ENCODE measurements at places on chromosomes 3 and 15.

- DNase-seq: no peak
Observed at GRCh38 chr15:94185547-94186236, 45.7 kb upstream of the MCTP2 start.

DNA sequence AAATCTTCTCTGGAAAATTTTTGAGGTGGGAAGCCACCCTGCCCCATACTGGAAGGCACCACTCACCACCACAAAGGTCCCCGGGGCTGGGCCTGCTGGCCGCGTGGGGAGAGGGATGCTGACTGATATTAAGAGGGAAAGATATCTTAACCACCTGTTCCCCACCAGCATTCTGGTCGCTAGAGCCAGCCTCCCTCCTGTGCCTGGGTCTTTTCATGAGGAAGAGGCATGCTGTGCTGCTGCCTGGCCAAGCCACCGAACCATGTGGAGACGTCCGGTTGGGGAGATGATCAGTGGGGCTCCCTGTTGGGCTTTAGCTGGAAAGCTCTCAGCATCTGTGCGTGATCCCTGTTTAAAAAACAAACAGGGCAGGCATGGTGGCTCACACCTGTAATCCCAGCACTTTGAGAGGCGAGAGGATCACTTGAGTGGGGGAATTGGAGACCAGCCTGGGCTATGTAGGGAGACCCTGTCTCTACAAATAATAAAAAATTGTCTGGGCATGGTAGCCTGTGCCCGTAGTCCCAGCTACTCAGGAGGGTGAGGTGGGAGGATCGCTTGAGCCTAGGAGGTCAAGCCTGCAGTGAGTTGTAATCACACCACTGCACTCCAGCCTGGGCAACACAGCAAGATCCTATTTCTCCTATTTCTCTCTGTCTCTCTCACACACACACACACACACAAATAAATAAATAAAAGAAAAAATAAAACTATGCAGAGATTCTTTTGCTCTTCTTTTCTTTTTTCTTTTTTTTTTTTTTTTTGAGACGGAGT is 1.0 kb downstream of the KLHL18 start:
- DNase-seq: peak; percentile 3

- no peak for DNase-seq
Observed at GRCh38 chr3:161599697-161600096, 103.1 kb downstream of the OTOL1 start.

DNA sequence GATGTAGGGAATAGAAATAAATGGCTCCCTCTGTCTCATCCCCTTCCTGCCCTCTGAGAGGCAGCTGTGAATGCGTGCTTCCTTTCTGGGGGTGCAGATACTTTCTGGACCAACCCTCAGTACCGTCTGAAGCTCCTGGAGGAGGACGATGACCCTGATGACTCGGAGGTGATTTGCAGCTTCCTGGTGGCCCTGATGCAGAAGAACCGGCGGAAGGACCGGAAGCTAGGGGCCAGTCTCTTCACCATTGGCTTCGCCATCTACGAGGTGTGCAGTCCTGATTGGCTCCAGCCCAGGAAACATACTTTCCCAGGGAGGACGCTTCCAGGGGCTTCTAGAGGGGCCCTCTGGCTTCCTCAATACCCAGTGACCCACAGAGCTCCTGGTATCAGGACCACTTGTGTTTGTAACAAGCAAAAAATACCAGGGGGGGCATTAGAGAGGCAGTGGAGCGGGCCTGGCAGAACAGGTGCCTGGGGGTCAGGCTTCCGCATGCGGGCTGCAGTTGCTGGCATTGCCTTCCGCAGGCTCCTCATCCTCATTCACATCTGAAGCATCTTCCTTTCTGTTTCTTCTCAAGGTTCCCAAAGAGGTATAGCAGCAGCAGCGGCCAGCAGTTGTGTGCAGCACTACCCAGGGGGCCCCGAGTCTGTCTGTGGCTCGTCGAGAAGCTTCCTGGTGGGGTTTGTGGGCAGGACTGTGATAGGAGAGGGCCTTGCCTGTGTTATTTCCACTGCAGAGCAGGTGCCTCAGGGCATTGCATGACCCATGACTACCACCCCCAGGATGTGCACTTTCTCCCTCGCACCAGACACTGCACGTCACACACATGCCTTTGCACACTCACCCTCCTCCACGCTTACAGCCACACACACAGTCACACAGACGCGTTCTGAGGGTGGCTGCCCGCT is 42.5 kb downstream of the CAPN3 start:
- no peak for DNase-seq

DNA sequence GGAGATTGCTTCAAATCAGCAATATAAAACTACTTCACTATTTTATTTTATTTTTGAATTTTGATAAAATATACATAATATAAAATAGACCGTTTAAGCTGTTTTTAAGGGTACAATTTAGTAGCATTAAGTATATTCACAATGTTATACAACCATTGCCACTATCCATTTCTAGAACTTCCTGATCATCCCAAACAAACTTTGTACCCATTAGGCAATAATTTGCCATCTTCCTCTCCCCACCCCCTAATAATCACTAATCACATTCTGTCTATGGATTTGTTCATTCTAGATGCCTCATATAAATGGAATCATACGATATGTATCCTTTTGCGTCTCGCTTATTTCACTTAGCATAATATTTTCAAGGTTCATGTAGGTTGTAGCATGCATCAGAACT is 28.9 kb downstream of the FANCD2 start:
- no peak for DNase-seq

DNA sequence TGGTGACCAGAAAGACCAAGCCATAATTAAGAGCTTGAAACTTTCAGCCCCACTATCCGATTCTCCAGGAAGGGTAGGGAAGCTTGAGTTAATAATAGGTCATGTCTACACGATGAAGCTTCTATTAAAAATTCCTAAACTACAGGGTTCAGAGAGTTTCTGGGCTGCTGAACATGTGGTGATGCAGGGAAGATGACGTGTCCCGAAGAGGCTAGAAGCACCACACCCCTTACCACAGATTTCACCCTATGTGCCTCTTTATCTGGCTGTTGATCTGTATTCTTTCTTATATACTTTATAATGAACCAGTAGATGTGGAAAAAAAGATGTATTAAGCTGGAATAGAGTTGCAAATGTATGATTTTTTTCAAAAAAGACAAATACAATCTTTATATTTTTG is 473.4 kb downstream of the NLGN1 start:
- DNase-seq: no peak

- no peak for DNase-seq
Observed at GRCh38 chr3:129777806-129778205, 115.7 kb downstream of the TMCC1 start.

DNA sequence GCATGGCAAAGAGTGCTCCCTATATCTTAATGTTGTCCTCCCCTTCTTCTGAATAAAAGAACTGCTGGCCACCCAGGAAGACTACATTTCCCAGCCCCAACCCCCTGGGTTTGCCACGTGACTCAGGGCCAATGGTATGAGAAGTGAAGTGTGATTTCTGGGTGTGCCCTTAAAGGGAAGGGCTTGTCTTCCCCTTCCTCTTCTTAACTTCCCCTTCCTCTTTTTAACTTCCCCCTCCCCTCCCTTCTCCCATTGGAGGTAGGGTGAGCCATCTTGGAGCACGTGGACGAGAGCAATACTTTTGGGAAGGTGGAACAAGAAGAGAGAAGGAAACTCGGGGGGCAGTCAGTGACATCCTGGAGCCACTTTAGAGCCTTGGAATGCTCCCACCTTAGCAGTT is 6.8 kb upstream of the KBTBD12 start:
- no peak for DNase-seq

DNA sequence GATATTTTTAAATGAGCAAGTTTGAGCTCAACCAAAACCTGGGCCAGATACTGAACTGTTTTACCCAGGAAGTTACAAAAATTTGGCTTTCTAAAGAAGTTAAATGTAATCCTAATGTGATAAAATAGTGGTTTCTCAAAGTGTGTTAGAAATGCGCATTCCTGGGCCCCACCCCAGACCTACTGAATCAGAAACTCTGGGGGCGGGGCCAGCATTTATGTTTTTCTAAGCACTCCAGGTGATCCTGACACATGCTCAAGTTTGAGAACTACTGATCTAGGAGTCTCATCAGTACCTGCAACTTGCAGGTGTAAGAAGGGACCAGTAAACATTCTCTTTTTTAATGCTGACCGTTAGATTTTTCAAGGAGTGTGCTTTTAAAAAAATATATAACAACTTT is 190.6 kb downstream of the VPS13C start:
- DNase-seq: no peak

DNA sequence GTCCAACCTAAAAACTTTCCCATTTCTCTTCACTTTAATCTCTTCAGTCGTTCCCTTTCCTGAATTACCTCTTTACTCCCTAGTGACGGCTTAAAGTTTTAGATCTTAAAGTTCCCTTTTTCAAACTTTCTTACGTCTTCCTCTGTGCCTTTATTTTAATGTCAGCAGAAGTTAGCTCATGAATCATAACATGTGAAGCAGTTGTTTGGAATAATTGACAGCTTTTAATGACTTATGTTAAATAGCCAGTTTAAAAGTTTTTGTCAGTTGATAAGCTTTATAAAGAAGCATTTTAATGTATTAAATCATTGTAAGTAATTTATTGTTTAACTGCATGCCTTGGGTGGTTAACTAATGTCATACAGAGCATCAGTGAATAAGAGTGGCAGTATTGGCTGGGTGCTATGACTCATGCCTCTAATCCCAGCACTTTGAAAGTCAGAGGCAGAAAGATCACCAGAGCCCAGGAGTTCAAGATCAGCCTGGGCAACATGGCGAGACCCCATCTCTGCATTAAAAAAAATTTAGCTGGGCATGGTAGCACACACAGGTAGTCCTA is 33.9 kb downstream of the PIK3CA start:
- DNase-seq: no peak

GRCh38 chr15:90512981-90513380 is 16.7 kb upstream of the CRTC3 start:
- DNase-seq: no peak

DNA sequence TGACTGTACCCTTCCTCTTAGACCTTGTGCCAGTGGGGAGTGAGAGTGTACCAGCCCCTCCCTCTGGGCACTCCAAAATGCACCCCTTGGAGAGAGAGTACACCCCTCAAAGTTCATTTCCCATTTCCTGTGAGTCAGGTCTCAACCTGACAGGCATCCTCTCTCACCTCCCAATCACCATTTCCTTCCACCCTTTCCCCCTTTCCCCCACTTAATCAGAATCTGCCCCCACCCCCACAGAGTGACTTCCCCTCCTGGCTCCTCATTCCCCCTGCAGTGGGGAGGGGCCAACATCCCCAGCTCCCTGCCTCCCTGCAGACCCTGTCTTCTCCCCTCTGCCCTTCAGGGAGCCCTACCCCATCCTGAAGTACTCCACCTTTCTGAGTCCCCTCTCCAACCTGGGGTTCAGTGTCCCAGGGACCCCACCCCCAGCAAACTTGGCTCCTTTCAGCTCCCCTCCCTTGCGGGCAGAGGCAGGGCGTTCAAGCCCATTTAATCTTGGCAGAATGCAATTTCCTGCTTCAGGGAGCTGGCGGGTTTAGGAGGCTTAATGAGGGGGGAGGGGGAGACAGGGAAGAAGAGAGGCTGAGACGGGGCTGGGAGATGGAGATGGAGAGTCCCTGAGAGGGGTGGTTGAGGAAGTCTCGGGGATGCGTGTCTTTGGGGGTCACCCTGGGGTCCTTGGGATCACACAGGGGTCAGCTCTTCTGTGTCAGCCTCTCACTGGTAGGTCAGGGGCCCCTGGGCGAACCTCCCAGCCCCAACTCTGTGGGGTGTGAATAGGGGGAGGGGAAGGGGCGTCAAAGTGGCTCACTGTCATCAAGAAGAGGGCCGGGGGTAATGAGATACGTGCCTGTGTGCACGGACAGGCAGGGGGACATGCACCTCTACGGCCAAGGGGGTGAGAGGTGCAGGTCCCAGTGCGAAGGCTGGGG is 16.6 kb upstream of the SEMA3F start:
- no peak for DNase-seq

- DNase-seq: no peak
Observed at GRCh38 chr3:29668728-29669127, 387.9 kb downstream of the RBMS3 start.

DNA sequence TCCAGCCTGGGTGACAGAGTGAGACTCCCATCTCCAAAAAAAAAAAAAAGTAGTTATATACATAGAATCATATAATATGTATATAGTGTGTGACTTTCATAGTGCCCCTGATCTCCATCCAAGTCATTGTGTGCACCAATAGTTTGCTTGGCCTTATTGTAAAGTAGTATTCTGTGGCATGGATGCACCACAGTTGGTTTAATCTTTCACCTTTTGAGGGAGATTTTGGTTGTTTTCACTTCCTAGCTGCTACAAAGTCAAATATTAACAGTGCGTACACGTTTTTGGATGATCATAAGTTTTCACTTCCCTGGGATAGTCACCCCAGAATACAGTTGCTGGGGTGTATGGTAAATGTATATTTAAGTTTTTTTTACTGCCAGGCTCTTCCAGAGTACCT is 162.8 kb downstream of the PTPRG start:
- DNase-seq: no peak

DNA sequence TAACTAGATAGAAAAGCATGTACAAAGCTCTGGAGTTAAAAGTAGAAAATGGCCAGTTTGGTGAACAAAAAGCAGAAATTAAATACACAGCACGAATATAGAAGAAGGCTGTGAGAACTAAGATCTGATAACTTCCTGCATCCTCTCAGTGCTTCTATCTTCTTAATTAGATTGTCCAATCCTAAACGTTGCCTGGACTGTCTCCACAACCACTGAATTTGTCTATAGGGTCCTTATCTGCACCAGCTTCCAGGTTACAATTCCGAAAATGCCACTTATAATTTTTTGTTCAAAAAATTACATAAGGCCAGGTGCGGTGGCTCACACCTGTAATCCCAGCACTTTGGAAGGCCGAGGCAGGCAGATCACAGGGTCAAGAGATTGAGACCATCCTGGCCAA is 626.3 kb downstream of the TBL1XR1 start:
- DNase-seq: no peak

GRCh38 chr3:190060192-190060775 is 60.4 kb downstream of the P3H2 start:
- no peak for DNase-seq

DNA sequence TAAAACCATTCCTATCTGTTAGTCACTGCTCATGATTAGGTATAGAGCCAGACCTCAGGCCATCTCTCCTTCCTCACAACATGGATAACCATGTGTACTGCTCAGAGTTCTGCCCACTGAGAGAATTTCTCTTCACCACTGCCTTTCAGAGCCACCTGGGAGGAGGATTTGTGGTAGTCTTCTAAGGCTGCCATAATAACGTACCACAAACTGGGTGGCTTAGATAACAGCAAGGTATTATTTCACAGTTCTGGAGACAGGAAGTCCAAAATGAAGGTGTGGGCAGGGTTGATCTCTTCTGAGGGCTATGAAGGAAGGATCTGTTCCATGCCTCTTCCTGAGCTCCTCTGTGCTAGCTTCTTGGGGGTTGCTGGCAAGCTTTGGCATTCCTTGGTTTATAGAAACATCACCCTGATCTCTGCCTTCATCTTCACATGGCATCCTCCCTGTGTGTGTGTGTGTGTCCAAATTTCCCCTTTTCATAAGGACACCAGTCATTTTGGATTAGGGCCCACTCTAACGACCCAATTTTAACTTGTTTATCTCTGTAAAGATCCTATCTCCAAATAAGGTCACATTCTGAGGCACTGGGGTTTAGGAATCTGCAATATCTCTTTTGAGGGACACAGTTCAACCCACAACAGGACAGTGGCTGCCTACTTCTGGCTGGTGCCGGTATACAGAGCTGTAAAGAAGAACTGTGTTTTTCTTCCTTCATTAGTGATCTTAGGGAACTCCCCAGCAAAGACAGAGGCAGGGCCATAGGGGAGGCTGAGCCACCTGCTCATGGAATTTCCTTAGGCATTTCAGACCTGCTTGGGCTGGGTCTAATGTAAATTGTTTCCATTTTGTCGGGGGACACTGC is 42.1 kb upstream of the NOX5 start:
- DNase-seq: no peak

GRCh38 chr3:172808969-172809546 is 58.5 kb downstream of the ECT2 start:
- no peak for DNase-seq

GRCh38 chr3:155908086-155908485 is 37.6 kb downstream of the GMPS start:
- peak; percentile 31 for DNase-seq
